GM23338 (cell line): ENCODE measurements at places on chromosomes 12 and 14. TPM values are rescaled to one million over a fixed set of nuclear protein-coding genes. Genes with fewer than 3 reads are reported as not detected.

The GPR135 gene
- 0.23 and 0.47 TPM in 2 replicates for polyA plus RNA-seq

The ARG2 gene
- 38.6 and 42.7 TPM in 2 replicates for polyA plus RNA-seq

The ARHGAP9 gene
- polyA plus RNA-seq, result 4.5 and 4.9 TPM in 2 replicates

The SNRPF gene
- 458 and 475 TPM in 2 replicates for polyA plus RNA-seq

The ZNF385A gene
- 19.6 and 21.7 TPM in 2 replicates for polyA plus RNA-seq

The PLEKHD1 gene
- polyA plus RNA-seq, result 0.14 and 0.19 TPM in 2 replicates

The PMCH gene
- polyA plus RNA-seq, result 0.64 and 1.1 TPM in 2 replicates

DNA sequence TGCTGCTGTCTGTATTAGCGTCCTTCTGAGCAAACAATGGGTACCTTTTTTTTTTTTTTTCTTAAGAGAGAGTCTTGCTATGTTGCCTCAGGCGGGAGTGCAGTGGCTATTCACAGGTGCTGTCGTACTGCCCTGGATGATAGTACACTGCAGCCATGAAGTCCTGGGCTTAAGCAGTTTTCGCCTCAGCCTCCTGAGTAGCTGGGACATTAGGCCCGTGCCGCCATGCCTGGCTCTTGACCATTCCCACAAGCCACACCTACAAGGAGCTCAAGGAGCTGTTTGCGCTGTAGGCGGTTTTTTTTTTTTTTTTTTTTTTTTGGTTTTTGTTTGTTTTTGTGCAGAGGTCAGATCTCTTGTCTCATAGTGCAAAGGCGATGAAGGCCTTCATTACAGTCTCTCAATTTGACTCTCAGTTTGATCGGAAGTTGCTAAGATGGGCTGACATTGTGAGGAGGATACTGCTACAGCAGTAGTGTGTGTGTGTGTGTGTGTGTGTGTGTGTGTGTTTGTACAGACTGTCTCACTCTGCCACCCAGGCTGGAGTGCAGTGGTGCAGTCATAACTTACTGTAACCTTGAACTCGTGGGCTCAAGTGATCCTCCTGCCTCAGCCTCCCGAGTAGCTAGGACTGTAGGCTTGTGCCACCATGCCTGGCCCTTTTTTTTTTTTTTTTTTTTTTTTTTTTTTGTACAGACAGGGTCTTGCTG, 34.2 kb downstream of the TRAF3 start:
- peaks cover 8% of the 10 kb centered on the region; the same call in 1 of the 2 replicates for H3K4me1 ChIP-seq
- H3K4me3 ChIP-seq, result no peak overlapping the region
- H3K27me3 ChIP-seq, result no peaks in the 10 kb centered on the region
- H3K36me3 ChIP-seq, result no peaks in the 10 kb centered on the region
- peak overlapping the region; percentile 66; the same call in 1 of the 2 replicates for H3K27ac ChIP-seq

GRCh38 chr14:60986500-60986899, 5.5 kb downstream of the SLC38A6 start:
- peaks cover 5% of the 10 kb centered on the region; the same call in 1 of the 2 replicates for H3K4me1 ChIP-seq
- DNase-seq, result no peak
- H3K36me3 ChIP-seq, result no peaks in the 10 kb centered on the region
- H3K27ac ChIP-seq, result no peak overlapping the region

DNA sequence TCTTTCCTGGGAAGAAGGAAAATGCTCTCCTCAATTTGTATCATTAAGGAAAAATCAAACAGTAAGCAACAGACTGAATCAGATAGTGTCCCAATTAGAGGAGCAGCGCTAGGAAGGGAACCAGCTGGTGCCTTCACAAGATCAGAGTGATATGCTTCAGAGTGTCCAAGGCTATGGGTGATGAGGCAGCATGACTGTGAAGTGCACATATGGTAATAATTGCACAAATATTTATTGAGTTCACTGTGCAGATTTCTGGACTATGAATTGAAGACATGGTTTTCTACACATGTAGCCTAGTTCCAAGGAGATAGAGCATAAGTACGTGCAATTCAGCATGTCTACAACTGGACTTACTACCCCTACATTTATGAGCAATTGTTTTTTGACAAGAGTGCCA, 78.8 kb upstream of the EVL start:
- no peak overlapping the region for H3K27ac ChIP-seq
- H3K4me3 ChIP-seq, result no peak overlapping the region
- H3K4me1 ChIP-seq, result no peaks in the 10 kb centered on the region
- H3K36me3 ChIP-seq, result no peaks in the 10 kb centered on the region

GRCh38 chr12:63090716-63091115, 60.3 kb downstream of the AVPR1A start:
- H3K27ac ChIP-seq, result no peak overlapping the region
- no peaks in the 10 kb centered on the region for H3K36me3 ChIP-seq
- H3K4me3 ChIP-seq, result no peak overlapping the region

- H3K4me1 ChIP-seq, result peaks cover 38% of the 10 kb centered on the region
- peak overlapping the region; percentile 74 for H3K27ac ChIP-seq
- no peaks in the 10 kb centered on the region for H3K36me3 ChIP-seq
- H3K4me3 ChIP-seq, result no peak overlapping the region
- no peaks in the 10 kb centered on the region for H3K27me3 ChIP-seq
- peak; percentile 65 for DNase-seq
These were observed 43.8 kb downstream of the CCNK start for GRCh38 chr14:99524804-99525698.

DNA sequence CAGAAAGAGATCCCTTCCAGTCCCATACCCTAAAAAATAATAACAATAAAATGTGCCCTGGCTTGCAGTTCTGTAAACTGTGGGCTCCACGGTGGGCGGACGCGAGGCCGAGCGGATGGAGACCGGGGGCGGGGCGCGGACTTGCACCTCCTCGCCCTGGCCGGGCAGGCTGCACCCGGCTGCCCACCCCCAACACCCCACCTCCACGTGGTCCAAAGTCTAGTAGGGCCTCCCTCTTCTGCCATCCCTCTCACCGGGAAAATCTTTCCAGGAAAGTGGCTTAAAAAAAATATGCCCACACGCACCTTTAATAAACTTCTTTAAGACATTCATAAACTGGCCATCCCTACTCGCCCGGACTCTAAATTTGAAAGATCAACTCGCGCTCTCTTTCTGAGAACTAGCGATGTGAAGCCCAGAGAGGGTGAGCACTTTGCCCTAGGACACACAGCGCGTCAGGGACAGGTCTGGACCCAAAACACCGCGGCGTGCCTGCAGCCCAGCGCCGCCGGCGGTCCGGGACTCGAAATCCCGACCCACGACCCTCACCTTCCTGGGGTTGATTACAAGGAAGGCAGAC, 1.9 kb upstream of the BCL11B start:
- no peaks in the 10 kb centered on the region for H3K36me3 ChIP-seq
- peak overlapping the region; percentile 79 for H3K4me3 ChIP-seq
- H3K27me3 ChIP-seq, result peaks cover 4% of the 10 kb centered on the region; the same call in 1 of the 2 replicates
- no peak overlapping the region for H3K27ac ChIP-seq
- DNase-seq, result peak; percentile 42

DNA sequence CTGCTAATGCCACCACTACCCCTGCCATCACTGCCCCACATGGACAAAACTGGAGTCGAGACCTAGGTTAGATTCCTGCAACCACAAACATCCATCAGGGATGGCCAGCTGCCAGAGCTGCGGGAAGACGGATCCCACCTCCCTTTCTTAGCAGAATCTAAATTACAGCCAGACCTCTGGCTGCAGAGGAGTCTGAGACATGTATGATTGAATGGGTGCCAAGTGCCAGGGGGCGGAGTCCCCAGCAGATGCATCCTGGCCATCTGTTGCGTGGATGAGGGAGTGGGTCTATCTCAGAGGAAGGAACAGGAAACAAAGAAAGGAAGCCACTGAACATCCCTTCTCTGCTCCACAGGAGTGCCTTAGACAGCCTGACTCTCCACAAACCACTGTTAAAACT, 7.1 kb upstream of the OAS2 start:
- no peaks in the 10 kb centered on the region for H3K4me1 ChIP-seq
- H3K27me3 ChIP-seq, result no peaks in the 10 kb centered on the region
- H3K27ac ChIP-seq, result no peak overlapping the region
- no peak overlapping the region for H3K4me3 ChIP-seq

GRCh38 chr12:119182701-119183493, 4.2 kb downstream of the HSPB8 start:
- H3K27me3 ChIP-seq, result no peaks in the 10 kb centered on the region
- no peak for DNase-seq
- peaks cover 36% of the 10 kb centered on the region for H3K4me1 ChIP-seq

DNA sequence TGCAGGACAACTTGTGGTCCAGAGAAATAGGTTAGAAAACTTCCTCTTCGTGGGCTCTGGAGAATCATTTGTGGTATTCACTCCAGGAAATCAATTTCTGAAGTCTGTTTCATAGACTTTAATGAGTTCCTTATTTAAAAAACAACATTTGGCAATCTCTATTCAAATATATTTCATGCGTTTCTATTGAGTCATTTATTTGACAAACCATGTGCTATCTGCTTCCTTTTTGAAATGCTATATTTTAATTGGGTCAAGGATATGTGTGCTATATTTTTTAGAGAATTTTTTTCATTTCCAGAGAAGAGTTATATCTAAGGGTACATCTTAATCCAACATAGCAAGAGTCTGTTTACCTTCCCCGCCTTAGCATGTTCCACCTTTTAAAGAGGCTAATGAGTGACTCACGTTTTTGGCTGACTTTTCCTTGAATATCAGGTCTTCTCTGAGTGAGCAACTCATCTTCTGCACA, 252.4 kb upstream of the EGLN3 start:
- no peak for DNase-seq
- no peaks in the 10 kb centered on the region for H3K36me3 ChIP-seq
- H3K27me3 ChIP-seq, result no peaks in the 10 kb centered on the region
- no peaks in the 10 kb centered on the region for H3K4me1 ChIP-seq
- H3K27ac ChIP-seq, result no peak overlapping the region

DNA sequence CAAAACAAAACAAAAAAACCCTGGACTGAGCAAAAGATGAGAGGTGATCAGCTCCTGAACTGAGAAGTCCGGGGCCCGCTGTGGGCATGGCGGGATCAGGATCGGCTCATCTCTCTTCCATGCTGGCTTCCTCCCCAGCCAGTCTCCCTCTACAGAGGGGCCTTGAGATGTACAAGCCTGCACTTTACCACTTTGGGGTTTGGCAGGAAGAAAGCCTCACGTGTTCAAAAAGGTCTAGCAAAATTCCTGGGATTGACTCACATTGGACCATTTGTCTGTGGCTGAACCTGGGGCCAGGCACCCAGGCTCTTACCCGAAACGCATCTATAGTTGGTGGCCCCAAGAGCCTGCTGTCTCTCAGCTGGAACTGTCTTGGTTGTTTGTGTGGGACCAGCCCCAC, 89.0 kb downstream of the SLC24A4 start:
- no peaks in the 10 kb centered on the region for H3K4me1 ChIP-seq
- no peaks in the 10 kb centered on the region for H3K36me3 ChIP-seq

DNA sequence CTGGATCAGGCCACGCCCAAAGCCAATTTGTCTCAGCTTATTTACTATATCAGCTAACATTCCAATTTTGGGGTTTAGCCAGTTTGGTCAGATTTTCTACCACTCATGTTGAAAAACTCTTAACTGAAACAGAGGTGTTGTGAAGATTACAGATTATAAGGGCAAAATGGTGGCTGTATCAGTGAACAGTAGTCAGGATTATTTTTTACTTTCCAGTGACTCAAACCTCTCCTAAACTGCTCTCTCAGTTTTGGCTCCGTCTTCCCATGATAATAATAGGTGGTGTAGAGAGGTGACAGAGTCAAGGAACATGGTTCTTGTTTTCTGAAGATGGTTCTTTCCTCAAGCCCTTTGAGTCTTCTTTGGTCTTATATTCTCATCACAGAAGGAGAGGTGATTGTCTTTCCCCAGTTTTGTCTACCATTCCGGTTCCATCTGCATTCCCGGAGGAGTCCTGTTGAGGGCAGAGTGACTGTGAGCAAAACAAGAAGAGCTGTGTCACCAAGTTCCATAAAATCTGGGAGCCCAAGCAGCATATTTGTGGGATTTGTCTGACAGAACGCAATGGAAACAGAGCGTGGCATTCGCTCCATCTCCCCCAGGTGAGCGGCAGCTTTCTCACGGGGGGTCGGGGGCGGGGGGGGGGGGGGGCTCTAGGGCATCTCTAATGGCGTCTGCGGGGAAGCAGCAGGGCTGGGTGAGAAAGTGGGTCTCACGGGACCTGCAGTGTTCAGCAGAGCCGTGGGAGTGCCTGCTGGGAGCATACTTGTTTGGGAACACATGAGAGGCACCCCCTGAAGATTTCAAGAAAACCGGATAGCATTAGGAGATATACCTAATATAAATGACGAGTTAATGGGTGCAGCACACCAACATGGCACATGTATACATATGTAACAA, 59.1 kb downstream of the TBC1D30 start:
- H3K36me3 ChIP-seq, result no peaks in the 10 kb centered on the region
- no peaks in the 10 kb centered on the region for H3K27me3 ChIP-seq
- peaks cover 12% of the 10 kb centered on the region; the same call in 1 of the 2 replicates for H3K4me1 ChIP-seq
- DNase-seq, result peak; percentile 61
- H3K27ac ChIP-seq, result no peak overlapping the region

- no peak overlapping the region for H3K4me3 ChIP-seq
- no peaks in the 10 kb centered on the region for H3K27me3 ChIP-seq
- DNase-seq, result no peak
These were observed 504.7 kb downstream of the LRFN5 start for GRCh38 chr14:42111355-42111754.

- no peak overlapping the region for H3K27ac ChIP-seq
- H3K4me3 ChIP-seq, result no peak overlapping the region
- no peaks in the 10 kb centered on the region; the same call in 1 of the 2 replicates for H3K36me3 ChIP-seq
- peaks cover 2% of the 10 kb centered on the region; the same call in 1 of the 2 replicates for H3K4me1 ChIP-seq
These were observed 296.0 kb downstream of the PCNX1 start for GRCh38 chr14:71203306-71203705.

- H3K4me3 ChIP-seq, result no peak overlapping the region
- no peaks in the 10 kb centered on the region for H3K27me3 ChIP-seq
- H3K36me3 ChIP-seq, result peaks cover 30% of the 10 kb centered on the region
- peak; percentile 77 for DNase-seq
- H3K27ac ChIP-seq, result peak overlapping the region; percentile 63; the same call in 1 of the 2 replicates
These were observed 68.9 kb downstream of the DDX51 start for GRCh38 chr12:132075026-132075713.

GRCh38 chr14:95270203-95270602, 49.5 kb downstream of the CLMN start:
- no peaks in the 10 kb centered on the region for H3K36me3 ChIP-seq
- no peak overlapping the region for H3K27ac ChIP-seq
- H3K4me1 ChIP-seq, result 0 out of 2 replicates have a peak, but pooled peaks cover 7% of the 10 kb centered on the region
- H3K27me3 ChIP-seq, result no peaks in the 10 kb centered on the region
- H3K4me3 ChIP-seq, result no peak overlapping the region
- DNase-seq, result no peak

DNA sequence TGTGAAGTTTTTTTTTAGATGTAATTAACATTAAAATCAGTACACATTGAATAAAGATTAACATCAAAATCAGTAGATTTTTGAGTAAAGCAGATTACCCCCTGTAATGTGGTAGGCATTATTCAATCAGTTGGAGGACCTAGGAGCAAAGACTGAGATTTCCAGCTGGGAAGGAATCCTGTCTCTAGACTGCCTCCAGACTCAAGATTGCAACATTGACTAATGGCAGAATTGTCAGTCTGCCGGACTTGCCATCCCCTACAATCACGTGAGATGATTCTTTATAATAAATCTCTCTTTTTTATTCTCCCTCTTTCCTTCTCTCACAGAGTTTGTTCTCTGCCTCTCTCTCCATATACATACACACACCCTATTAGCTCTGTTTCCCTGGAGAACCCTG, 51.4 kb upstream of the SLC6A15 start:
- H3K36me3 ChIP-seq, result no peaks in the 10 kb centered on the region
- H3K27me3 ChIP-seq, result no peaks in the 10 kb centered on the region
- peak; percentile 22 for DNase-seq
- H3K27ac ChIP-seq, result no peak overlapping the region
- no peak overlapping the region for H3K4me3 ChIP-seq
